ENCODE measurements at places on chromosomes 1 and 21.

DNA sequence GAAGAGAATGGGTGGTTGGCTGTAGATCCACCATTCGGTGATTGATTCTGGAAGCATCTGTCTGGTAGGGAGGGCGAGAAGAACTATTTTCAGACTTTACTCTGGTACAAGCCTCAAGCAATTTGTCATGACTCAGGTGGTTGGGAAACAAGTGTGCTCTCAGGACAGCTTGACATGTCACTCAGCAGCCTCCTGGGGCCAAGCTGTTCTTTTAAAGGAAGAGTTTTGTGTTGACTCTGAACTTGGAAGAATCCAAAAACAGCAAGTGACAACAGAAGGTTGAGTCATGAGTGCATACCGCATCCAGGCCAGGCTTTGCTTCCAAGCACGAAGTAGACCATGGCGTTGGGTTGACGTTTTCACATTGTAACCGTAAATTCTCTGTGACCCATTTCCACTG, 65.9 kb downstream of the CLIC6 start:
- no peak for DNase-seq

GRCh38 chr1:25100151-25100833, 132.0 kb downstream of the SYF2 start:
- no peak for DNase-seq

- no peak for DNase-seq
These were observed 7.8 kb upstream of the CDK18 start for GRCh38 chr1:205496661-205497060.

DNA sequence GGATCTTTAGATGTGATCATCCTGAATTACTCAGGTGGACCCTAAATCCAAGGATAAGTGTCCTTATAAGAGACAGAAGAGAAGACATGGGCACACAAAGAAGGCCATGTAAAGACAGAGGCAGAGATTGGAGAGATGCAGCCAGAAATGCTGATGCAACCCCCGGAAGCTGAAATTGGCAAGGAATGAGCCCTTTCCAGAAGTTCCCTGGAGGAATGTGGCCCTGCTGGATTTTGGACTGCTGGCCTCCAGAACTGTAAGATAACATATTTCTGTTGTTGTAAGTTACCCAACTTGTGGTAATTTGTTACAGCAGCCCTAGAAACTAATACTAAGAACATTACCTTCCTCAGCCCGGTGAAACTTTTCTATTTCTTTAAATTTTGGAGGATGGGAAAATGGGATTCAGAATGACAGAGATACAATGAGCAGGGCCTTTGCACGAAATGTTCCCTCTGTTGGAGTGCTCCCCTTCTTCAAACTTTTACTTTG, 11.2 kb upstream of the PLPP3 start:
- no peak for DNase-seq

DNA sequence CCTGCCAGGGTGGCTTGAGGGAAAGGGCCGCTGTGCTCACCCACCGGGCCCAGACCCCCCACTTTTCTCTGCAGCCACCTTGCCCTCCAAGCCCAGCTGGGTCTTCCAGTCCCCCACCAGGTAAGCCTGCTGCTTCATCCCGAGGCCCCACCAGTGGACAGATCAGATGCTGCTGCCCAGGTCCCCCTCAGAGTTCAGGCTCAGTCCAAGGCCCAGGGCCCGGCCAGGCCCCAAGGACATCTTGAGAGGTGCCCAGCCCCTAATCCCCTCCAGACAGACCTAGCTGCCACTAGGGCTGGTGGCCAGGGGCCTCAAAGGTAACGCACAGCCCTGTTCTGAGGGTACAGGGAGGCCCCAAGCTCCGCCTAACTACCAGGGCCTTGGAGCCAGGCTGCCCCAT, 58.6 kb downstream of the MEGF6 start:
- DNase-seq = no peak

DNA sequence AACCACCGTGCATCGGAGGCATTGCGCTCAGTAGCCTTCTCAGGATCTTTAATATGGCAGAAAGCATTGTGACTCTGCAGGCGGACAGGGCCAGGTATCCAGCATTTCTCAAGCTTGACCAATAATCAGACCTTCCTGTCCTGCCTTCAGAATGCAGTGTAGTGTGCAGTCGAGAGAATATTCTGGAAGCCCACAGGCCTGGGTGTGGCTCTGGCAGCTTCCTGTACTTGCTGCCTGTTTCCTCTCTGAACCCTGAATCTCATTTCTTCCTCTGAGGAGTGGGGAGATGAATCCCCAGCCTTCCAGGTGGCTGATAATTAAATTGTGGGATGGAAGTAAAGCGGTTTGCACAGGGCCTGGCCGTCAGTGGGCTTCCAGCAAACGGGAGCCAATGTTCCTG, 42.3 kb downstream of the ACTL8 start:
- no peak for DNase-seq

DNA sequence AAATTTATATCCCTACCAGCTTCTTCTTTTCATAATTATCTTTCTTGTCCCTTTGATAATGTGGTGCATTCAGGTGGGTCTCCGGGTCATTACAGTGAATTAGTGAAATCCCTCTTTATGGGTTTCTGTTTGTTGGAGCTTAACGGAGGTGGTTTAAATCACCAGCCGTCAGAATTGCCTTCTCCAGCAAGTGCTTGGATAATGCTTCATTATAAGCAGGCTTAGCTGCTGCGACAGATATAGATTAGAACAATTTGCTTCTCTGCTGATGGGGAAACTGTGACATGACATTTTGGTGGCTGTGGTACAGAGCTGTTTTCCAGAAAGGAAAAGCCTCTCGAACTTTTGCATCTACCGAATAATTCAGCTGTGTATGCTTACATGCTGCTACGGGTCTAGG, 56.9 kb downstream of the KAZN start:
- no peak for DNase-seq

DNA sequence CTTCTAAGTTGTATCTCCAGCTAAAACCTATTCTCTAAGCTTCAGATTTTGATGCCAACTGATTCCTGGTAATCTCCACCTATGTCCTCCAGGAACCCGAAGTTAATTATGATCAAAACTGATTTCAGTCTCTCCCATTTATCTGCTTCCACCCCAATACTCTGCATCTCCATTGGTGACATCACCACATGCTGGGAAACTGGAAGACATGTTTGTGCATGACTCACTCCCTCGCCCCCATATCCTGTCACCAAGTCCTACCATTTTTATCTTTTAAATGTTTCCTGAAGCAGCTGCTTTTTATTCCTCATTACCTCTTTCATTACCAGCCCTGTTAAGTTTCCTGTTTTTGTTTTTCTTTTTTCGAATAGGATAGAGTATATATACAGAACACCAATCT, 228.5 kb downstream of the LRRC40 start:
- DNase-seq = no peak

DNA sequence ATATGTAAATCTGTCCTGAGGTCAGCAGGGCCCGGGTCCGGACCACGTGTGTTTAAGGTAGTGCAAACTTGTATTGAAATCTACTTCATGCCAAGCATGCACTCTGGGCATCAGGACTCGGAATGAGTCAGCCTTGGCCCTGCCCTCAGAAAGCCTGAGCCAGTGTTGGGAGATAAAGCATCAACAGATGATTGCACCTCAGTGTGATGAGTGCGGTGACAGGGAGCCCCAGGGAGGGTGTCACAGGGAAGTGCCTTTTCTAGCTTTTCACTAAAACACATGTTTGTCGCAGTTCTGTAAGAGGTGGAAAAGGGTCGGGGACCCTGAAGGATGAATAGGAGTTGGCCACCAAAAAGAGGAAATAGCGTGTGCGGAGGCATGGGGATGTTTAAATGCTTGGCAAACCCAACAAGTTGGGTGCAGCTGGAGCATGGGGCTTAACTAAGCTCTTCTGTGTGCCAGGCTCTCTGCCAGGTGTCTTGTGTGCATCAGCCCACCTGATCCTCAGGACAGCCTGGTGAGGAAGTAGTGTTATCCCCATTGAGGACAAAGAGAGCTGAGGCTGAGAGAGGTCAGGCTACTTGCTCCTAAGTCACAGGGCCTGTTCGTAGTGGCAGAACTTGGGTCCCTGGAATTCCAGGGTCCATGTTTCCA, 48.2 kb upstream of the EPB41 start:
- no peak for DNase-seq

Measured in activated T-cell treated with anti-CD3 and anti-CD28 coated beads, Interleukin-2, amount 50 U/mL, for 24 hours (primary cell).